ENCODE measurements at places on chromosomes 1 and 21.

DNA sequence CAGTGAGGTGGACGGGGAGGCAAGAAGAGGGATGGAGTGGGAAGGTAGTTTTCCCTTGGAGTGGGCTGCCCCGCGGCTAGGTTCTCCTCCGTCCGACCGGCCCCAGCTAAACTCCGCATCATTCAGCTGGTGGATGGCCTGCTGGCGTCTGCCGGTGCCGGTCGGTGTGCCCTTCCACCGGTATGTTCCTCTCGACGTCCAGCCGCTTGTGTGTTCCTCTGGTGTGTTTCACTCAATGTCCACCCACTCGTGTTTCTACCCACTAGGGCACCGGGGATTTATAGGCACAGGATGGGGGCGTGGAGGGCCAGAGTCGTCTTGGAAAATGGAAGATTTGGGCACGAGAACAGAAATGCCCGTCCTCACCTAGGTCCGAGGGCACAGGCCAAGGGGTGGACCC, 931.7 kb upstream of the B3GALT2 start:
- DNase-seq, result no peak

DNA sequence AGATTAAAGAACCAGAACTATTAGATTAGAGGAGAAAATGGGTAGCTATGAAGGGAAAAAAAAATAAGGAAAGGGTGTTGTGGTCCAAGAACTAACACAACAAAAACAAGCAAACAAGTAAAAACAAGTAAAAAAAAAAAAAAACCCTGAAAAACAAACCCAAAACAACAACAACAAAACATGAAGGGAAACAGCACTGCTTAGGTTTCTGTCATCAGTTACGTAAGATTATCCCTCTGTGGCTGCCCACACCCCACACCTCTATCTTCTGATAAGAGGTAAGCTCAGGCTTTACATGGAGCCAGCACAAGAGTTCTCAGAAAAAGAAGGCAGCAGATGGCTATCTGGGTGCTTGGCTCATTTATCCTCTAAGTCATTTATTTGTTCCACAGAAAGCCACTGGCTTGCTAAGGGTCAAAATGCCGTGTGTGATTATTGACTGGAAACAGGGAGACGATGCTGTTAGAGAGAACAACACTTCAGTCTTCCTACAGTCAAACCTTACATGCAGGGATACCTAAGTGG, 57.5 kb downstream of the KIAA0319L start:
- no peak for DNase-seq

- no peak for DNase-seq
Observed at GRCh38 chr1:151860504-151861187, 7.1 kb upstream of the THEM5 start.

GRCh38 chr1:10906866-10907519, 105.5 kb upstream of the TARDBP start:
- DNase-seq, result no peak

GRCh38 chr1:203081465-203082230, 4.2 kb downstream of the MYOG start:
- peak; percentile 30 for DNase-seq
